ENCODE measurements at places on chromosomes 11 and 22. TPM values are rescaled to one million over a fixed set of nuclear protein-coding genes. Genes with fewer than 3 reads are reported as not detected.

Gene OR52I2
- polyA plus RNA-seq, result not detected

Gene LDHAL6A
- not detected for polyA plus RNA-seq

Gene BATF2
- polyA plus RNA-seq, result 11.6 TPM

Gene MPPED1
- polyA plus RNA-seq, result not detected

Gene MN1
- under 0.01 TPM for polyA plus RNA-seq

Gene FAM227A
- polyA plus RNA-seq, result 0.41 TPM

Gene UBQLN3
- not detected for polyA plus RNA-seq

Gene OR8D1
- not detected for polyA plus RNA-seq

Gene CAT
- 64.1 TPM for polyA plus RNA-seq

Gene PANX2
- 0.17 TPM for polyA plus RNA-seq

Gene PIH1D2
- polyA plus RNA-seq, result 1.5 TPM

Gene C22orf23
- polyA plus RNA-seq, result not detected

Gene FGF19
- not detected for polyA plus RNA-seq

Gene GLYATL2
- 0.06 TPM for polyA plus RNA-seq

Gene MYBPC3
- polyA plus RNA-seq, result 1.4 TPM

Gene KRTAP5-2
- polyA plus RNA-seq, result not detected

Gene OR4A16
- not detected for polyA plus RNA-seq

Gene PHF21B
- polyA plus RNA-seq, result 0.13 TPM

Gene PDE3B
- polyA plus RNA-seq, result 2.4 TPM

Gene CASP5
- polyA plus RNA-seq, result 43.3 TPM

Gene MS4A6E
- polyA plus RNA-seq, result 0.23 TPM

Gene NXPE4
- 46.8 TPM for polyA plus RNA-seq

Gene PATE2
- not detected for polyA plus RNA-seq

Gene KIRREL3
- polyA plus RNA-seq, result 1.8 TPM

Gene TLCD5
- 0.60 TPM for polyA plus RNA-seq

Gene C11orf91
- polyA plus RNA-seq, result not detected

Gene CDK2AP2
- polyA plus RNA-seq, result 126 TPM

Gene CRYBB3
- polyA plus RNA-seq, result not detected

Gene SHANK3
- 6.6 TPM for polyA plus RNA-seq

Gene PKDREJ
- polyA plus RNA-seq, result not detected

Gene CYTH4
- polyA plus RNA-seq, result 18.8 TPM

Gene SERPIND1
- 0.04 TPM for polyA plus RNA-seq

Gene OR8A1
- polyA plus RNA-seq, result not detected

Gene SYT13
- polyA plus RNA-seq, result 8.1 TPM

Gene DCDC1
- not detected for polyA plus RNA-seq

Gene ARHGAP8
- polyA plus RNA-seq, result 12.0 TPM

Gene IL10RA
- 6.7 TPM for polyA plus RNA-seq

Gene VPREB1
- polyA plus RNA-seq, result not detected

Gene NLRP14
- 0.01 TPM for polyA plus RNA-seq

Gene CYB561A3
- polyA plus RNA-seq, result 35.1 TPM

Gene GUCY1A2
- polyA plus RNA-seq, result not detected

Gene SLC22A9
- polyA plus RNA-seq, result not detected

Gene RAB3IL1
- 5.1 TPM for polyA plus RNA-seq

Gene MPEG1
- 9.6 TPM for polyA plus RNA-seq

Gene DDI1
- not detected for polyA plus RNA-seq

Gene FREY1
- polyA plus RNA-seq, result 0.64 TPM

Gene FAM180B
- 0.12 TPM for polyA plus RNA-seq

Gene CCDC89
- not detected for polyA plus RNA-seq

Gene SLC22A12
- polyA plus RNA-seq, result not detected

Gene TRMU
- 38.7 TPM for polyA plus RNA-seq

Gene CHORDC1
- polyA plus RNA-seq, result 7.2 TPM

Gene CLMP
- polyA plus RNA-seq, result 9.0 TPM

Gene AAMDC
- 63.6 TPM for polyA plus RNA-seq

Gene DGCR6L
- polyA plus RNA-seq, result 54.6 TPM

Gene WNT11
- 2.2 TPM for polyA plus RNA-seq

Gene PNPLA5
- polyA plus RNA-seq, result not detected

Gene USH1C
- 114 TPM for polyA plus RNA-seq

Gene GALNT18
- 11.1 TPM for polyA plus RNA-seq
